ENCODE measurements at places on chromosomes 6 and 20.
A peak's percentile ranks its signal among the peaks of the same experiment; 100 is the strongest.

DNA sequence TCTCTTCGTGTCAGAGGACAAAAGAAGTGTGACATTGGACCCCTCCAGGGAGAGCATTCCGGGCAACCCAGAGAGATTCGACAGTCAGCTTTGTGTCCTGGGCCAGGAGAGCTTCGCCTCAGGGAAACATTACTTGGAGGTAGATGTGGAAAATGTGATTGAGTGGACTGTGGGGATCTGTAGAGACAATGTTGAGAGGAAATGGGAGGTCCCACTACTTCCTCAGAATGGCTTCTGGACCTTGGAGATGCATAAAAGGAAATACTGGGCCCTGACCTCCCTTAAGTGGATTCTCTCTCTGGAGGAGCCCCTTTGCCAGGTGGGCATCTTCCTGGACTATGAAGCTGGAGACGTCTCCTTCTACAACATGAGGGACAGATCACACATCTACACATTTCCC, 9.5 kb upstream of the BTN3A3 start:
- no peak for DNase-seq

DNA sequence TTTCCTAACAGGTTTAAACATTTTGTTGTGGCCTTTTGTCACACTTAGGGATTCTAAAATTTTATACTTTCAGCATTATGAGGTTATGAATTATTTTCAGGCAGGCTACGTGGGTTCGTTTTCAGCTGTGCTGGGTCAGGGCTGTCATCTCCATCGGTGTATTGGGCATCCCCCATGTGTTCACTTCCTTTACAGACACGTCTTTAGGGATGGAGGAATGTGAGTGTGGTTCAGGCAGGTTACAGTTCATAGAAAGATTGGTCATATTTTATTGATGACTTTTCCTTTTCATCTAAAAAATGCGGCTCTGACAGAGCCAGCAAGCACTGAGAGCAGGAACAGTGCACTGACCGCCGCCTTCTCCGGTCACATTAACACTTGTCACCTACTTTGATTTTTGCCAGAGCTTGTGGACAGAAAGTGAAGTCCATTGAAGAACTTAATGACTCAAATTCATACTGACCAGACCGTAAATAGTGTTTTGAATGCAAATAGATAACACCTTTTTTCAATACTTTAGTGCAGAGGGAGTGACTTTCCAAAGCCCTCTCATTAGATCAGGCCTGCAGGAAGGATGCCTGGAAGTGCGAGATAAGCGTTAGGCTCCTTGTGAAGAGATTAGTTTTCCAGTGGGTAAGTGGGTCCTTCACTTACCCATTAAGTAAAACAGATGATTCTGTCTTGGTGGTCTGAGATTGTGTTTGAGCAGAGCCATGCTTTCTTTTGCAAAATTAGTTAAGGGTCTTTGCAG, 113.1 kb downstream of the TIAM2 start:
- no peak for DNase-seq

- no peak for DNase-seq
Observed at GRCh38 chr6:155678361-155678760, 222.7 kb upstream of the NOX3 start.

GRCh38 chr6:170036916-170037315, 254.0 kb downstream of the DLL1 start:
- DNase-seq, result no peak

DNA sequence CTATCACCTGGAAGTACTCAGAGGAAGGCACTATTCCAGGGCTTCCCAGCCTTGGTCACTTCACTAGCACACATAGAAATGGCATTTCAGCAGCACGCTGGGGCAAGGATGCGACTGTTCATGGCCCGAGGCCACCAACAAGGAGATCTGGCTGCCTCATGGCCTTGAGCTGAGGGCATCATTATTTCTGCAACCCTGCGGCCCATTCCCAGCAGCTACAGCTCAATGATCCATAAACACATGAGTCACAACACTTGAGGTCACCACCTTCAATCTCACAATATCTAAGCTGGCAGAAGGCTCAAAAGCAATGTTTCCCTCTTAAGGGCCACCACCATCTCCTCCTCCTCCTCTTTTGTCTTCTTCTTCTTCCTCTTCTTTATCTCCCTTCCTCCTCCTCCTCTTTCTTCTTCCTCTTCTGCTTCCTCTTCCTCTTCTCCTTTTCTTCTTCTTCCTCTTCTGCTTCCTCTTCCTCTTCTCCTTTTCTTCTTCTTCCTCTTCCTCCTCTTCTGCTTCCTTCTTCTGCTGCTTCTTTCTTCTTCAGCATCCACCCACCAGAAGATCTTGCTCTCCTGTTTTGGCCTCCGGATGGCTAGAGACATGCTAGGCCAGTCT, 382.9 kb upstream of the CNR1 start:
- no peak for DNase-seq

DNA sequence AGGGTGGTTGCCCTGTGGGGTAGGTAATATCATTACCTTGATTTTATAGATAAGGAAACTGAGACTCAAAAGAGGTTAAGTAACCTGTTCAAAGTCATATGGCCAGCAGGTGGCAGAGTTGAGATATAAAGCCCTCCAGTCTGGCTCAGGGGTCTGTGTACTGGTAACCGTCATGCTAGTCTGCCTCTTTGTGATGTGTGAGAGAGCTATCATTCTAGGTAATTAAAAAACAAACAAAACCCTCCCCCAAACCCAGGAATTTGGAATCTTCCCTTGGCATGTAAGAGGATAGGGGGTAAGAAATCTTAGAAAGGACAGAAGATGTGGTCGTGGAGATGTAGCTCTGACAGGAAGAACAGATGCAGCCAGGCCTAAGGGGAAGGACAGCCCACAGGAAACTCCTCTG, 206.0 kb downstream of the CDC5L start:
- DNase-seq, result peak; percentile 48

GRCh38 chr6:56821005-56821432, 133.9 kb upstream of the BEND6 start:
- no peak for DNase-seq

DNA sequence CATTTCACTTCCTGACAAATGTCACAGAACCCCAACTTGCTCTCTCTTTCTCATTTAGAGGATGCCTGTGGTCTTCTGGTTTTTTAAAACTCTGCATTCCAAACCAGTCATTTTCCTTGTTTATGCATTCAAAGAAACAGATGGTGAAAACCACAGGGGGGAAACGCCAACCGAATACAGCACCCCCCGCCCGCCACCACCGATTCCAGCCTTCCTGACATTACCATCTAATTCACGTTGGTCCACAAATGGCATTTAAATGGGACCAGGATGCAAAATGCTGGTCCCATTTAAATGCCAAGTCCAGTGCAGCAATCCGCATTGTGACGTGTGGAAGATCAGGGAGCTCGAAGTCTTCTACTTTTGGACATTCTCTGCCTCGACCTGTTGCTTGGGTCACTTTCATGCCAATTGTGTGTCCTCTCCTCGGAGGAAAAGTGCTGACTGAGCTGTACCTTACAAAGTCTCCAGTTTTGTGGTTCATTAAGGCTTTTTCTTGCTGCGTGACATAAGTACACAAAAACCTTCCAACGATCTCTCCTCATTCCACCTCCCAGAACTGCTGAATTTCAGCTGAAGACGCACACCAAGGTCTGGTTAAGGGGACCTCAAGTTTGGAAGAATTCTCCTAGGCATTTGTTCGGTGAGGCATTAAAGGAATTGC, 35.8 kb downstream of the NEDD9 start:
- no peak for DNase-seq

GRCh38 chr6:46948699-46949098, 27.0 kb upstream of the ADGRF5 start:
- no peak for DNase-seq

DNA sequence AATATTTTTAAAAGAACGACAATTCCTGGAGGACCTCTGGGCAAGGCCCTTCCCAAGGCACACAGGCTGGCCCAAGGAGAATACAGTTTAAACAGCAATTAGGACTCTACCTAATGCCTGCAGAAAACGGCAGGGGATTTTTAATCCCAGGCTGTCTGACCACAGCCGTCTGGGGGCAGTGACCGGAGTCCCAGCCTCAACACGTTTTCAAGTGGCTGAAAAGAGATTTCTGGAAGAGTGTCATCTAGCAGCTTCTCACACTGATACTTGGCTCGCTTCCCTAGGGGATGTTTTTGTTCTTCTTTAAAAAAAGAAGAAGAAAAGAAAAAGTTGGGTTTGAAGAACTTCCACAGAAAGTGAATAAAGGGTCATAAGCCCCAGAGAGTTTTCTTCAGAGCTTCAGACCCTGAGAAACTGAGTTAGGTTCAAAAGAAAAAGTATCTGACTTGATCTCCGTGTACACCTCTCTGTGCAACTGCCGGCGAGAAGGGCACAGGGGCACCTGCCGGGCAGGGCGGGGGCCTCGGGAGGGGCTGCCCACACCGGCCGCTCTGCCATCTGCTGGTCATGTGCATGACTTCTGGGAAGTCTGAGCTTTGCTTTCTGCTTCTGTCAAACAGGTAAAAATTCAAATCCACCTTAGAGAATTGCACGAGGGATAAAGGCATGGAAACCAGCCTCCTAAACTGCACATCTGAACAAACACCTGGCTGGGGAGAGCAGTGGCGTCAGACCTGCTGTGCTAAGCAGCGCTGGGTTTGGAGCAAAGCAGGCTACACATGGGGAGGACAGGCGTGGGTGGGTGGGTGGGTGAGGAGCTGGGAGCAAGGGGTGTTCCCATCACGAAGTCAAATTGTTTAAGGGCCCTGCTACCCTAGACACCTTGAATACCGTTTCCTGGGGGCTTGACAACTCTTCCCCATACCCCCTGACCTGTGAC, 33.0 kb downstream of the RRBP1 start:
- DNase-seq, result no peak

DNA sequence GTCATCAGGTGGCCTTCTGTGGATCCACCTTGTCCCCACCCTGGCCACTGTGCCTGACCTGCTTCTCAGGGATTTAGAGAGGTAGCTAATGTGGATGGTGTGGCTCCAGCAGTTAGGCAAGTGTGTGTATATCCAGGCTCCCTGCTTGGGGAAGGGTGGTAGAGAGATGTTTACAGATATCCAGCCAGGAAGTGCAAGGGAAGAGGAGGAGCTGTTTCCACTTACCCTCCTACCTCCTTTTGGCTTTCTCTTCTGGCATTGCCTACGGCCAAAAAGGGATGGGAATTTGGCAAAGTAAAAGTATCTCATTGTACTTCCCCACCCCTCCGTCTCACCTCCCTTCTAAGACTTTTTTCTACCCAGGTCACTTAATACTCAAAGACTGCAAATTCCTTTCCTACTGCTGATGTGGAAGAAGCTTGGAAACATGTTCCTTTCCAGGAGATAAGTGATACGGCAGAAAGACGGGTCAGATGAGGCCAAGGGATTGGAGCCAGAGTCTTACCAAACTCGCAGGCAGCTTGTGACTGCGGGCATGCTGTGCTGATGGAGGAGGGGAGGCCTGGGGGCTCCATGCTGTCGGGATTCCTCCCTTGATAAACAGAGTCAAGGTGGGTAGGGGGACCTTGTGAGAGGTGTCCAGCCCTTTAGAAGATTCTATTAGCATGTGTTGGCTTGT, 253.4 kb downstream of the PRL start:
- DNase-seq, result no peak

GRCh38 chr6:134026597-134026996, 25.8 kb downstream of the SLC2A12 start:
- no peak for DNase-seq

- DNase-seq, result no peak
Observed at GRCh38 chr20:62296724-62297448, 5.9 kb upstream of the ADRM1 start.

DNA sequence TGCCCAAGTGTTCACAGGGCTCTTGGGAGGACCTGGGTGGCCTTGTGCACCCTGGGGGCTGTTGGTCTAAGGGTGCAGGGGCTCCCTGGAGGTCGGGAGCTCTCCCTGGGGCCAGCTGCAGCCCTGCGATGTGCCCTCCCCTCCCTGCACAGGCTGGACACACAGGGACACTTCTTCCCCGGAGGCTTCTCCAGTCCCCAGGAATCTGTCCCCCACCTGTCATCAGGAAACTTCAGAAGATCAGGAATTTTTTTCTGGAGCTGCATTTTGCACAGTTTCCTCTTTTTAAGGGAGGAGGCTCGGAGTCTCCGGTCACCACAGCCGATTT, 66.9 kb upstream of the BHLHE23 start:
- no peak for DNase-seq

- no peak for DNase-seq
Observed at GRCh38 chr20:38178065-38178491, 13.0 kb upstream of the TGM2 start.

GRCh38 chr20:6582449-6582848, 185.0 kb upstream of the BMP2 start:
- DNase-seq, result no peak

DNA sequence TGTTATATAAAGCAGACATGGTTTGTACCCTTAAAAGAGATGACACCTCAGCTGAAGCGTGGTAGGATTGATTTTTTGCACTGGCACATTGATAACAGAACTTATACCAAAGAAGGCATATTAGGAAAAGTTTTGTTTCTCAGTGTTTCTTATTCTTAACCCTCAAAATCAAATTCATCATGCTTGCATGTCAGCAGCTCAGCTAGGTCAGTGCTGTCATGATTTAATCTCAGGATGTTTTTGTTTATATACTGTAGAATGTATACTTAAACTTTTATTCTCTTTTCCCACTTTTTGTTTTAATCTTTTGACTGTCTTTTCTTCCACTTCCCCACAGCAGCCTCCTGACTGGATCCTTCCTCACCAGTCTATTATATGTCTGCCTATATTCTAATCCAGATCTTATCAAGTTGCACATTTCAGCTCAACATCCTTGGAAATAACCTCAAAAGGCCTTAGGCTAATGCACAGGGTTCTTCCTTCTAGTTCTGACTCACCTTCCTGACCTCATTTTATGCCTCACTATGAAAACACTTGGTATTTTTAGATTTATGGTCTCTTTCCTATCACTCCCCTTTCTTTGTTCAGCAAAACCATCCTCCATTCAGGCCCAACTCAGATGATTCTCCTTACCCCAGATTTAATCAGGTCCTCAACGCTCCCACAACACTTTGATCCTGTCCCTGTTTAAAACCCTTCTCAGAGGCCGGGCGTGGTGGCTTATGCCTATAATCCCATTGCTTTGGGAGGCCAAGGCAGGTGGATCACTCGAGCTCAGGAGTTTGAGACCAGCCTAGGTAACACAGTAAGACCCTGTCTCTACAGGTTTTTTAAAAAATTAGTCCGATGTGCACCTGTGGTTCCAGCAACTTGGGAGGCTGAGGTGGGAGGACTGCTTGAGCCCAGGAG, 7.2 kb downstream of the HEBP2 start:
- DNase-seq, result no peak

GRCh38 chr6:38350220-38350619, 289.5 kb downstream of the BTBD9 start:
- no peak for DNase-seq

GRCh38 chr6:11744753-11745152, 33.9 kb downstream of the ADTRP start:
- DNase-seq, result no peak

Measured in KG1 (cell line).